Epithelial cell of esophagus (primary cell): ENCODE measurements at places on chromosomes 2 and 18.

DNA sequence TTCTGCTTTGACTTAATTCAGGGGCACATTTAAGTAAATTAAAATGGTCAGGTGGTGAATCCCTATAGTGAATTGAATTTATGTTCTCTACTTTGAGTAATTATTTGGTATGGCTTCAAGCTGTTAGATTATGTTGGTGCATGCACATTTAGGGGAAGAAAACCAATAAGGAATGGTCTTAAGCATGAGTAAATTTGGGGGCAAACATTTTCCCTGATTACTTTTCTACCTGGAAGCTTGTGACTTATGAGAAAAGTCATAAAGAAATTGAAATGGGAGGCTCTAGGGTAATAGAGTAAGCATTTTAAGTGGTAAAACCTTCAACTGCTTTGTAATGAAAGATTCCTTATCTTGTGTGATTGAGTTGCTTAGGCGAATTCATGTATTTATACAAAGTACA is 112.5 kb downstream of the MYO1B start:
- DNase-seq: no peak

- no peak for DNase-seq
Observed at GRCh38 chr2:28704621-28705020, 47.0 kb upstream of the PPP1CB start.

GRCh38 chr2:26675651-26676255 is 16.8 kb upstream of the KCNK3 start:
- DNase-seq: no peak

GRCh38 chr18:2958819-2959298 is 54.1 kb downstream of the LPIN2 start:
- no peak for DNase-seq

GRCh38 chr18:27198036-27198435 is 12.9 kb upstream of the CHST9 start:
- DNase-seq: no peak

- DNase-seq: peak; percentile 15
Observed at GRCh38 chr2:190664240-190664639, 15.4 kb downstream of the NAB1 start.

GRCh38 chr2:41101281-41101680 is 649.4 kb upstream of the SLC8A1 start:
- DNase-seq: no peak

GRCh38 chr2:127173057-127173456 is 47.0 kb downstream of the CYP27C1 start:
- peak; percentile 94 for DNase-seq

DNA sequence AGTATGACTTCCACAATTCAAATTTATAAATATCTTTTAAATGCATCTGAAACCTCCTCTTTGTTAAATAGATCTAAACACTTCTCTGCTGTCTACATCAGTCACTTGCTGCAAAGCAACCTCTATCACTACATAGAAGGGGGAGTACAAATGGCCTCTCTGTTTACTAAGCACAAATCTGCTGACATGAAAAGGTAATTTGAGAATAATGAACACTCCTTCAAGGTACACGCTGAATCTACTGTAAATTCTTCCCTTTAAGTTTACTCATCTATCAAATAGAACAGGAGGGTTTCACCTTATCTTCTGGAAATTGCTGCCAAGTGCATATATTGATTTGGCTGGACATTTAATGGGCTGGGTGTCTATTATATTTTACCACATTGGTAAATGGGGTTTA is 879.6 kb downstream of the SUCLG1 start:
- no peak for DNase-seq

DNA sequence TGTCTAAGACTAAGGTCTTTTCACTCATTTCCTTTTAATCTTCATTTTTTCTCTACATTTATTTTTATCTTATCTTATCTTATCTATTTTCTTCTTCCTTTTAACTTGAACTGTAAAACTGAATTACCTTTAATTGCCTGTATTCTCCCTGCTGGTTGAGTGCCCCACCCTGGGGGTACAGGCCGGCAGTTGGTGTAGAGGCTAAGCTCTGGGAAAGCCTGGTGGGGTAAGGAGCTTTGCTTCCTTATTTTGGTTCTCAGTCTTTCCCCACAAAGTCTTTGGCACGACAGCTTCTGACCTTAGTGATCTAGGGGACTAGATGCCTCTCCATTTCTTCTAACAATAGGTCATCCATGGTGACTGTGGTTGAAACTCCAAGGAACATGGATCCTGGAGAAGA is 26.8 kb upstream of the HAAO start:
- DNase-seq: no peak

GRCh38 chr2:39181297-39181696 is 60.4 kb upstream of the SOS1 start:
- DNase-seq: no peak

- DNase-seq: peak; percentile 40
Observed at GRCh38 chr2:25331686-25332365, 9.9 kb downstream of the DNMT3A start.
